Muscle of back (tissue), 13 donors: ENCODE measurements at places on chromosomes 3 and 15.

- DNase-seq: no peak
These were observed 707.9 kb upstream of the UBE2E2 start for GRCh38 chr3:22495241-22495640.

DNA sequence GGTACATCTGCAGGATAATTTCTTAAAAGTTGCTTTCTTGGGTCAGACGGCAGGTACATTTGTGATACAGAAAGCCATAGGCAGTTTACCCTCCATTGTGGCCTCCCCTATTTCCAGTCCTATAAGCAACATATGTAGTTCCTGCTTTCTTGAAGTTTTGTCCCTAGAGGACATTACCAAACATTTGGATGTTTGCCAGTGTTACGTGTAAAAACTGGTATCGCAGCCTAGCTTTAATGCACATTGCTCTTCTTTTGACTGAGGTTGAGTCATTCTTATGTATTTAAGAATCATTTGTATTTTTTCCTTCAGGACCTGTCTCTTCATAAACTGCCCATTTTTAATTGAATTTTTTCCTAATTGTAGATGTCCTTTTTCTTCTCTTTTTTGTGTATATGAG lies 114.3 kb downstream of the DIPK2A start:
- peak; percentile 60 for DNase-seq

GRCh38 chr15:84638103-84638502 lies 16.0 kb downstream of the WDR73 start:
- no peak for DNase-seq

DNA sequence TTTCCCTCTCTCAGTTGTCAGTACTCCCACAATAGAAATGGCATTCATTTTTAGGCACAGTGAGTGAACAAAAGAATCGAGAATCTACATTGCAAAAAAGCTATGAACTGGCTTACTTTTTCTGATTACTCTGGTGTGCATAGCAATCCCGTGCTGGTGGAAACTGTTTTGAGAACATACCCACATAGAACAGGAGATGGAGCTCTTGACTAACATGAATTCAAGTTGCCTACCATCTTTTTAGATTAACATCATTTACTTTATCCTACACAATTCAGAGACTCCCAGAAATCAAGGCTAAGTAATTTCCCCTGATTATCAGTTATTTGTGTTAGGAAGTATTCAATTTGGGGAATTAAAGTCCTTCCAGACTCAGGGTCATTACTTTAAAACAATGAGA lies 326.6 kb downstream of the ARPP21 start:
- DNase-seq: peak; percentile 42

GRCh38 chr3:151351219-151351618 lies 21.9 kb upstream of the P2RY13 start:
- DNase-seq: no peak

GRCh38 chr15:69215314-69216035 lies 55.0 kb downstream of the GLCE start:
- no peak for DNase-seq

GRCh38 chr3:52128118-52128683 lies 26.0 kb downstream of the POC1A start:
- DNase-seq: no peak
